ENCODE measurements at places on chromosomes 16 and 17.

GRCh38 chr17:64066716-64067115 is 46.3 kb upstream of the ICAM2 start:
- DNase-seq = no peak

DNA sequence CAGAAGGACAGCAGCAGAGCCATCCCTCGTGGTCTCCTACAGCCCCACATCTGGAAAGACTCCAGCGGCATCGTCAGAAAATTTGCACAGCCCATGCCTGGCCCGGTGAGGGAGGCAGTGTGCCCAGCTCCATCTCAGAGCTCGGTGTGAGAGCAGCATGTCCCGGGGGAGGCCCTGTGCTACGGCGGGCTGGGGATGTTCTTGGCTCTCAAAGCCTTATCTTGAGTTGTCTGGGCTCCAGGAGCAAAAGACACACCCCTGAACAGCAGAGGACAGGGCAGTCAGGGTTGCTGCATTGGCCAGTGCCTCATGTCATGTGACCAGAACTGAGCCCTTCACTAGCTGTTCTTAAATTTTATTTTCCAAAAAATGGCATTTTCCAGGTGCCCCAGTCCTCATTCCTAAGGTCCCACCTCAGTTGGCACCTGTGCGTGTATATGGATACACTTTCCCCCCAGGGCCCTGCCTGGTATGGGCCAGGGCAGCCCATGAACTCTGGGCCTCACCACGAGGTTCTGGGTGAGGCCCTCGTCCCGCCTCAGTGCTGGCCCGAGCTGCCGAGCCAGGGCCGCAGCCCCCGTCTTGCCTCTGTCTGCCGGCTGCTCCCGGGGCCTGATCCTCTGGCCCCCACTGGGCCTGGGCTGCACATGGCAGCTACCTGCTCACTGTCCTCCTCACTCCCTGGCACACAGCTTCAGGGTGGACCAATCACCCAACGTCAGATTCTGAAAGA is 3.0 kb downstream of the NUDT16L1 start:
- DNase-seq = no peak

DNA sequence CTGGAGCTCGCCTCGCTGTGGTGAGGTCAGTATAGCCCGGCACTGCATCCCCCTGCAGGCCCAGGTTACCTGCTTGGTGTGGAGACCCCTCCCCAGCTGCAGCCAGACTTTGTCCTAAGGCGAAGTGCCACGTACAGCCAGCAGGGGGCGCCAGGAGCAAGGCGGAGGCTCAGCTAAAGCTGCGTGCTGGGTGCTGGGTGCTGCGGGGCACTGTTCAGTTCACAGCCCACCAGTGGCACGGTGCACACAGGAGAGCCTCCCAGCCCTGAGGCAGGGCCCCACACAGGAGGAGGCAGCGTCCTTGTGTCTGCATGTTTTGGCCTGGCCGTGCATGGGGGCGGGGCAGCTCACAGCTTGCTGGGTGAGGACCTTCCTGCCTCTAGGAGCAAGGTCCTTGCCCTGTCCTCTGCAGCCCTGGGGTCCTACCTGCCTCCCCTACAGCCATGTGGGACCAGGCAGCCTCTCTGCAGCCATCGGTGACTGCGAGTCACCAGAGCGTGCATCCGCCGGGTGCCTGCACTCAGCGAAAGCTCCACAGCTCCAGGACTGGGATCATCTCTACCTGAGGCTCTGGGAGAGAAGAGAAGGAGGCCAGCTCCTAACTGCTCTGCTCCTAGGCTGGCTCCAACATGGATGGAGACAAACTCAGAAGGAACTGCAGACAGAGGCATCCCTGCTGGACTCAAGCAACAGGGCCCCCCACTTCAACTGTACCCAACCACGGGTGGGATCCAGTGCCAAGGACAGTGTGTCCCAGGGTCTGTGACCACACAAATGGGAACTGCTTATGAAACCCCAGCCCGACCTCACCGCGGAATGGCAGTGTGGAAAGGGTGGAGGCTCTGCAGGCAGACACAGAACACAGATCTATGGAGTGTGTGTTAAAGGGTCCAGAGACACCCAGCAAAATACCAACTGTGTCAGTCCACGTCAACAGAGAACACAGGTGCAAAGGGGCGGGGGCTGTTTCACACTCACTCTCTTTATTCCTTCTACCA is 19.0 kb downstream of the SLC7A5 start:
- DNase-seq = no peak

DNA sequence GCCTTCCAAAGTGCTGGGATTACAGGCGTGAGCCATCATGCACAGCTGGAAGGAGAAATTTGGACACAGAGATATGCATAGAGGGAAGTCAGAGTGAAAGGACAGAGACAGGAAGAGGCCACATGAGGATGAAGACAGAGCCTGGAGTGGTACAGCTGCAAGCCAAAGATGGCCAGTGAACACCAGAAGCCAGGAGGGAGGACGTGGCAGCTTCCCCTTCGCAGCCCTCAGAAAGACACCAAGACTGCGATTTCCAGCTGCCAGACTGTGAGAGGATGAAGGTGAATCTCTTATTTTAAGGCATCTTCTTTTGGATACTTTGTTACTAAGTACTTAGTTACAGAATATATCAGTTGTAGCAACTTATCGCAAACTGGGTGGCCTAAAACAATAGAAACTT is 60.5 kb upstream of the PLCG2 start:
- DNase-seq = no peak

- DNase-seq = no peak
Measured at GRCh38 chr16:88437367-88437964, 15.6 kb upstream of the ZFPM1 start.

- no peak for DNase-seq
Measured at GRCh38 chr17:55210292-55210691, 54.5 kb upstream of the HLF start.

GRCh38 chr16:67653789-67654402 is 6.2 kb downstream of the ACD start:
- no peak for DNase-seq

GRCh38 chr17:21036361-21036881 is 6.4 kb downstream of the USP22 start:
- no peak for DNase-seq

DNA sequence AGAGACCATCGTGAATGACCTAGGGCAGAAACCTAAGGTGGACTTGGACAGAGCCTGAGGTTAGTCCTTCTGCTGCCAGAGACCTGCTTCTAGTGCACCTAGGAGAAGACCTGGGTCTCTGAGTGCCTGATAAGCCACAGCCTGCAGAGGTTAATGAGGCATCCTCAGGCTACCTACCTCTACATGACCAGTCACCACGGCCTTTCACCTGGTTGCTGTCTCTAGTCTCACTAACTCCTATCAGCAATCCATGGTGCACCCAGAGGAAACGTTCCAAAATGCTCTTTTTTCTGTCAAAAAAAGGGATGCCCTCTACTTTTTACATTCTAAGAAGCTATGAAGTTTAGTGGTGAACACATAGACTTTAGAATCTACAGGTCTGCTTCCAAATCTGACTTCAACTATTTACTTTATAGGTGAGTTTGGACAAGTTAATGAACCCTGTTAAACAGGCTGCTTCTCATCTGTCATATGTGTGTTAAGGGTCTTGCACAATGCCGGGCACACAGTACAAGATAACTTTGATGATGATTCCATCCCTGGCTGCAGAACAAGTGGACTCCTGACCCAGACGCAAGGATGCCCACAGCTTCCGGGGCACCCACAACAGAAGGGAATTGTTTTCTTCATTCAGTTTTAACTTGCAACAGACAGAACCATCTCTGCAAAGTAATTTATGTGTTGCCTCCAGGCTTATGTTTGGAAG is 469.9 kb upstream of the CDH5 start:
- no peak for DNase-seq

DNA sequence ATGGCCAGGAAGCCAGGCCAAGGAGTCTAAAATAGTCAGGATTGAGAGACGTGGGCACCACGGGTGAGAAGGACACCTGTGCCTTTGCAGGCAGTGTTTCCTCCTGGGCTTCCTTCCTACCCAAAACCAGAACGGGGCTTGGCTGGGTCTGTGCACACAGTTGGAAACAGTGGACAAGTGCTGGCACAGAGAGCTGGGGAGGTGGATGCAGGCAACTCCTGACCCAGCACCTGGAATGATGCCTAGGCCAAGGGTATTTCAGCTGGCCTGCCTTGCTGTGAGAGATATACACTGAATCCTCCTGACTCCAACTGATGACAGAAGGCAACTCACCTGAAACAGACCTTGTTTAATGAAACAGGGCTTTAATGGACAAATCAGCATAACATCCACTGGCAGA is 186.2 kb downstream of the SLC39A11 start:
- no peak for DNase-seq

DNA sequence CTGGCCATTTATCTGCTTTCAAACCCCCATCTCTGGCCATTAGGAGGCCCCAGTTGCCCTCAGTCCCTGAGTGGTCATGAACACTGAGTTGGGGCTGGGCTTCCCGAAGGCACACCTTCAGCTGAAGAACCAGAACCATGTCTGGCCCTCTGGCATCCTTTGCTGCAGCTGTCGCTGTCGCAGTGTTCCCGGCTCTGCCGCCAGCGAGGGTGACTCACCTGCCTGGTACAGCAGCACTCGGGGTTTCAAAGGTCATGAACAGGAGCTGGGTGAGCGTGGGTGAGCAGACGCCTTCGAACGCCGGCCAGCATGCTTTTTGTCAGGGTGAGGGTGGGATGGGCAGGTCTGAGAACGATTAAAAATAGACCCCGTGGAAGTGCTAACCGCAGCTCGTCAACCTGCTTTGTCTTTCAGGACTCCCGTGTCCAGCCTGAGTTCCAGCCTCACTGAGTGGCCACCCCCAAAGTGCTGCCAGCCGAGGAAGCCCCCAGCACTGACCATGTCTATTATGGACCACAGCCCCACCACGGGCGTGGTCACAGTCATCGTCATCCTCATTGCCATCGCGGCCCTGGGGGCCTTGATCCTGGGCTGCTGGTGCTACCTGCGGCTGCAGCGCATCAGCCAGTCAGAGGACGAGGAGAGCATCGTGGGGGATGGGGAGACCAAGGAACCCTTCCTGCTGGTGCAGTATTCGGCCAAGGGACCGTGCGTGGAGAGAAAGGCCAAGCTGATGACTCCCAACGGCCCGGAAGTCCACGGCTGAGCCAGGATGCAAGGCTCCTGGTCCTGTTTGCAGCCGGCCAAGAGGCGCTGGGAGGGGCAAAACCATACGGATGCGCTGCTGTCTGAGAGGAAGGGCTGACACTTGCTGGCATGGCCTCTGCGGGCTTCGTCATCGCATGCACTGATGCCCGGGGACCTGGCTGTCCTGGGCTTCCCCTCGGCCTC is 7.6 kb downstream of the SNN start:
- DNase-seq = no peak

DNA sequence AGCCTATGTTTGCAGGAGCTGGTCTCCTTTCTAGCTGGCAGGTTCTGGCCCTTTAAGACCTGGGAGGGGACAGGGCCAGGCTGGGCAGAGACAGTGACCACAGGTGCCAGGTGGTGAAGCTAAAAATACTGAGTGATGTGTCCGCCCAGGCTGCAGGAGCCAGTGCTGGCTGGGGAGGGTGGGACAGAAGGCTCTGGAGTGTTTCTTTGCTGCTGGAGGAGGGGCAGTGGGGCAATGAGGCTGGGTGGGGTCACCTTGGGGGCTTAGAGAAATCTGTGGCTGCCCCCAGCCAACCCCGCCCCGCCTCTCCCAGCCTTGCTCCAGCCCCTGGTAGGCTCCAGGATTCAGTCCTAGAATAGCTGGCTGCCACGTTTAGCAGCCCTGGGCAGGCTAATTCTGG is 30.4 kb upstream of the SBK1 start:
- no peak for DNase-seq

GRCh38 chr16:67673712-67674580 is 7.3 kb downstream of the C16orf86 start:
- no peak for DNase-seq

All from NCI-H1436 treated with DMSO at 0.1 percent for 48 hours (cell line).